ENCODE measurements at places on chromosomes 12 and 14. TPM values are rescaled to one million over a fixed set of nuclear protein-coding genes. Genes with fewer than 3 reads are reported as not detected.
A peak's percentile ranks its signal among the peaks of the same experiment; 100 is the strongest.

- H3K36me3 ChIP-seq, result no peaks in the 10 kb centered on the region
- no peak for DNase-seq
- no peak overlapping the region for H3K27ac ChIP-seq
- H3K27me3 ChIP-seq, result no peaks in the 10 kb centered on the region
Observed at GRCh38 chr12:111249018-111249370, 119.9 kb downstream of the PHETA1 start.

Gene RNU4-1
- 1,025 TPM for total RNA-seq

DNA sequence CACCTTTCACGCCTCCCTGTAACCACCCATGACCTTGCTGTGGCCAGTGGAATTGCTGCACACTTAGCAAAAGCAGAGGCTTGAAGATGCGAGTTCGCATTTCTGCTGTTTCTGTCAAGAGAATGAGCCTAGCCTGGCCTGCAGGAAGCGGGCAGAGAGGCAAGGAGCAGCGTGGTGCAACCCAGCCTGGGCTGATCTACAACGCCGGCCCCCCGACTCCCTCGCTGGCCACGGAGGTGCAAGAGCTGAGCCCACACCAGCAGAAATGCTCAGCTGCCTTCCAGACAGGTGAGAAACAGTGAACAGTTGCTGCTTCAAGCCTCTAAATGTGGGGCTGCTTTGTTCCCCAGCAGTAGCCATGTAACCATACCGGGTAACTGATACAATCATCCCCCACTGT is 116.4 kb downstream of the NCOR2 start:
- H3K4me3 ChIP-seq, result no peak overlapping the region
- DNase-seq, result no peak
- H3K27me3 ChIP-seq, result no peaks in the 10 kb centered on the region
- H3K4me1 ChIP-seq, result peaks cover 47% of the 10 kb centered on the region

DNA sequence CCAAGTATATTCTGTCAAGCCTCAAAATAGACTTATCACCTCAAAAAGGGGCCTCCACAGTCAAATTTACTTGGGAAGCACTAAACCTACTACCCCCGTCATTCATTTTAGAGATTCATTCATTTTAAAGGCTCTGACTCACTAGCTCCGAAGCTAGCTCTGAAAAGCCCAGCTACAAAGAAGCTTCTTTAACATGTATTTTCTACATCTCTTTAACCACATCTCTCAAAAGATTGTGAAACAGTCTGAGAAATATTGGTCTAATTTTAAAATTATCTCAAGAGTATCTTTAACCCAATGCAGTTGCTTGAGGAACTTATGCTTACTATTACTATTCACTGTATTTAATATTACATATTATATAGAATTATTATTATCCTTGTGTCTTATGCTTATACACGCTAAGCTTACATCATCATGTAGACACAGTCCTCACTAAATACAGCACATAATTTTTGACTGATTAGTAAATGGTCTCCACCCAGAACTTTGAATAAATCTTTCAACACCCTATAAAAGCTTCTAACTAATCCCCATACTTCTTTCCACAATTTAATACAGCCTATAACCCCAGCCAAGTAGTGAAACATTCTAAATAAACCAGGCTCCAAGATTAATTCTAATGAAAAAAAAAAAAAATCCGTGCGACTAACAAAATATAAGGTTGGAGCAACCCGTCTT is 7.8 kb downstream of the NT5DC3 start:
- H3K36me3 ChIP-seq, result peaks cover 19% of the 10 kb centered on the region
- DNase-seq, result no peak
- no peak overlapping the region for H3K4me3 ChIP-seq
- H3K4me1 ChIP-seq, result peaks cover 13% of the 10 kb centered on the region

Gene IL31
- not detected for total RNA-seq

- peaks cover 48% of the 10 kb centered on the region for H3K4me1 ChIP-seq
- H3K36me3 ChIP-seq, result peaks cover 2% of the 10 kb centered on the region
- no peak overlapping the region for H3K4me3 ChIP-seq
- no peak overlapping the region for H3K27ac ChIP-seq
- no peaks in the 10 kb centered on the region for H3K27me3 ChIP-seq
Observed at GRCh38 chr12:57939291-57939690, 2.1 kb upstream of the ATP23 start.

Gene CLEC2A
- not detected for total RNA-seq

Gene DTX1
- 3.4 TPM for total RNA-seq

DNA sequence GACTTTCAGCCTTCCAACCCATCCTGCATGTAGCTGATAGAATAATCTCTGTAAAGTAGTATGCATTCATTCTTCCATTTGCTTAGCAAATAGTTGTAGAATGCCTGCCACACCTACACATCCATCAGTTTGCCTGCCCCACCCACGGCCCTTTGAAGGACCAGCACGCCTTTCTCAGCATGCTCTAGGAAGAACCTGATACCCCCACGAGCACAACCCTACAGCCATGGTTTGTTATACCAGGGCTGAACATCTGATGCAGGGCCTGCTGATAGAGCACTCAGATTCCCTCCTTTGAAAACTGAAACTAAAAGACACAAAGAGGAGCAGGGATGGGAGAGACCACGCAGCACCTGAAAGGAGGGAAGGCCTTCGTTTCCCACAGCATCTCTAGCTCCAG is 205.1 kb downstream of the ANO2 start:
- no peak for DNase-seq
- peaks cover 2% of the 10 kb centered on the region for H3K4me1 ChIP-seq
- no peak overlapping the region for H3K4me3 ChIP-seq
- no peaks in the 10 kb centered on the region for H3K27me3 ChIP-seq
- no peak overlapping the region for H3K27ac ChIP-seq

Gene PMCH
- not detected for total RNA-seq

DNA sequence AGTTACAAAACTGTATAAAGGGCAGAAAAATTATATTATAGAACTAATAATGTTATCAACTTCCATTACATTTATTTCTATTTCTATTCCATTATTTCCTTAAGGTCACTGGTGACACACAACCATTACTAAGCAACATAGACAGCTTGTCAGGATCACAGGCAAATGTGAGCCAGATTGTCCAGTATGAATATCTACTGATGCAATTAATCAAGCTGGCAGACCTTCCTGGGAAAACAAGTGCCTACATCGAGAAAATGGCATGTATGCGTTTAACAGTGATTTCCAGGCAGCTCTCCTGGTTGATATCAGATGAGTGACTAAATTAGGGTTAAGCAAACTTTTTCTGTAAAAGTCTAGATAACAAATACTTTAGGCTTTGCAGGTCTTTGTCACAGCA is 36.9 kb upstream of the TSPAN8 start:
- H3K27ac ChIP-seq, result no peak overlapping the region
- H3K4me1 ChIP-seq, result no peaks in the 10 kb centered on the region
- H3K27me3 ChIP-seq, result peaks cover 1% of the 10 kb centered on the region
- H3K4me3 ChIP-seq, result no peak overlapping the region
- no peak for DNase-seq
- no peaks in the 10 kb centered on the region for H3K36me3 ChIP-seq

- H3K4me1 ChIP-seq, result peaks cover 36% of the 10 kb centered on the region
- H3K27me3 ChIP-seq, result peaks cover 16% of the 10 kb centered on the region
- no peak overlapping the region for H3K27ac ChIP-seq
- H3K4me3 ChIP-seq, result peak overlapping the region; percentile 64
Observed at GRCh38 chr12:120583478-120584030, 2.4 kb upstream of the POP5 start.

Gene SLC6A15
- not detected for total RNA-seq

GRCh38 chr14:95436354-95436753 is 80.1 kb downstream of the SYNE3 start:
- DNase-seq, result no peak
- peaks cover 62% of the 10 kb centered on the region for H3K36me3 ChIP-seq
- no peaks in the 10 kb centered on the region for H3K4me1 ChIP-seq
- H3K4me3 ChIP-seq, result no peak overlapping the region
- no peak overlapping the region for H3K27ac ChIP-seq

GRCh38 chr14:95313190-95313589 is 6.5 kb downstream of the CLMN start:
- H3K4me3 ChIP-seq, result no peak overlapping the region
- peaks cover 16% of the 10 kb centered on the region for H3K27me3 ChIP-seq
- H3K27ac ChIP-seq, result no peak overlapping the region
- no peak for DNase-seq
- no peaks in the 10 kb centered on the region for H3K36me3 ChIP-seq

- H3K27ac ChIP-seq, result no peak overlapping the region
- H3K36me3 ChIP-seq, result no peaks in the 10 kb centered on the region
- H3K27me3 ChIP-seq, result no peaks in the 10 kb centered on the region
- no peaks in the 10 kb centered on the region for H3K4me1 ChIP-seq
Observed at GRCh38 chr14:85439696-85440328, 90.1 kb upstream of the FLRT2 start.

DNA sequence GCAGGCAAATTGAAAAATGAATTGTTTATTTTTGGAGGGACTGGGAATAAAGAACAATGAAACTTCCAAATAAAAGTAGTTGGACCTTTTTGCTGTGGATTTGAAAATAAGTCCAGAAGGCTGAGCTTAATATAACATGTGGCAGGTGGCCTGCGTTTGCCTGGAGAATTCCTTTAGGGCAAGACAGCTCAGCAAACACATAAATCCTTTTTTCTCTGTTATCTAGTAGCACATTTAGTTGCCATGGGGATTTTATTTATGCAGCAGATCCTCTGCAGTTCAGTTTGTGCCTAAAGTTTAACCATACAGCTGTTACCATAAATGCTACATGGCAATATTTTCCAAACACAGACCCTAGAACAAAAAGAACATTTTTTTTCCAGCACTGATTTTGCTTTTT is 180.0 kb downstream of the NPAS3 start:
- no peak for DNase-seq
- H3K27ac ChIP-seq, result no peak overlapping the region
- no peak overlapping the region for H3K4me3 ChIP-seq
- H3K27me3 ChIP-seq, result no peaks in the 10 kb centered on the region
- no peaks in the 10 kb centered on the region for H3K36me3 ChIP-seq

DNA sequence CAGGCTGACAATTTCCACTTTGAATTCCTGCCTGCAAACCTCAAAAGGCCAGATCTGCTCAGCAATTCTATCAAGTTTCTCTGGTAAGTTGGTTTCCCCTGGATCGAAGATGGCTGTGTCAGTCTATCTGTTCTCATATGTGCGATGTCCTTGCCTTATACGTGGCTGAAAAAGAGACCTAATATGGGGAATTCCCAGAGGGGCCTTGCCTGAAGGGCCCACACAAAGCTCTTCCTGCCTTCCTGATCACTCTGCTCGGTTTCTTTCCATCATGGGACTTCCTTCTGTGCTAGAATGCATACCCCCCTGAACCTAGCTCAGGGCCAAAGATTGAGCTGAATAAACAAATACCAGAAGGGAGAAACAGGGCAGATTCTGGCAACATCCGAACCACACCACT is 13.2 kb downstream of the TCL1B start:
- no peak for DNase-seq
- H3K27ac ChIP-seq, result no peak overlapping the region
- peaks cover 6% of the 10 kb centered on the region for H3K4me1 ChIP-seq
- H3K27me3 ChIP-seq, result peaks cover 28% of the 10 kb centered on the region
- H3K36me3 ChIP-seq, result no peaks in the 10 kb centered on the region
- H3K4me3 ChIP-seq, result no peak overlapping the region

Measured in activated CD8-positive, alpha-beta T cell treated with anti-CD3 and anti-CD28 coated beads for 36 hours (primary cell).